ENCODE measurements at places on chromosomes 3 and 15. TPM values are rescaled to one million over a fixed set of nuclear protein-coding genes. Genes with fewer than 3 reads are reported as not detected.

GALNT15 gene
- total RNA-seq, result 2.1 TPM

NAA80 gene
- total RNA-seq, result 12.7 TPM

DNA sequence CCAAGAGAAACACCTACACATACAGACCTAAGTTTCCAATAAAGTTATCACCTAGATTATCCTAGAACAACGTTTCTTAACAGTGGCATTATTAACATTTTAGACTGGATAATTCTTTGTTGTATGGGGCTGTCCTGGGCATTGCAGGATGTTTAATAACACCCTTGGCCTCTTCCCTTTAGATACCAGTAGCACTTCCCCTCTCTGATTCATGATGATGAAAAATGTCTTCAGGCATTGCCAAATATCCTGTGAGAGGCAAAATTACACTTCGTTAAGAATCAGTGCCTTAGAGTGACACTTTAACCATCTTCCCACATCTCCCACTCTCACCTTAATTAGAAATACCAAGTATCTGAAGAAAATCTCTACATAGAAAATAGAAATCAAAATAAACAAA lies 352.6 kb downstream of the CGGBP1 start:
- peak; percentile 10 for DNase-seq

GRCh38 chr3:112685420-112685819 lies 44.5 kb upstream of the CCDC80 start:
- peak; percentile 54 for DNase-seq

GRCh38 chr3:23985747-23986544 lies 40.9 kb downstream of the NR1D2 start:
- DNase-seq, result no peak

GOLGA6B gene
- total RNA-seq, result not detected

OXTR gene
- 18.2 TPM for total RNA-seq

DNA sequence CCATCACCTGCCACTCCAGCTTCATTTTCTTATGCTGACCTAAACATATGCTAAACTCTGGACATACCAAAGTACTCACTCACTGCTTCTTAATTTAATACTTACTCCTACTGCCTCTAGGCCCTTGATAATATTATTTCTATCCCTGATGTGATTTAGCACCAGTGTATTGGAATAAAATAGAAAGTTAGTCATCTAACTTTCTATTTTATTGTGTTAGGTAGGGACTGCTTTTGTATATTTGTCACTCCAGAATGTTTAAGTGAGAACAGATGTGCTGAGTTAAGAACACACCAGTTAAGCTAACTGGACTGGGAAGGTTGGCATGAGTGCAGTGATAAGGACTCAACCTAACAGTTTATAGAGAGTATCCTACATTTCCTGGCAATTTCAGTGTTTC lies 6.5 kb upstream of the CLDN16 start:
- DNase-seq, result no peak

DNA sequence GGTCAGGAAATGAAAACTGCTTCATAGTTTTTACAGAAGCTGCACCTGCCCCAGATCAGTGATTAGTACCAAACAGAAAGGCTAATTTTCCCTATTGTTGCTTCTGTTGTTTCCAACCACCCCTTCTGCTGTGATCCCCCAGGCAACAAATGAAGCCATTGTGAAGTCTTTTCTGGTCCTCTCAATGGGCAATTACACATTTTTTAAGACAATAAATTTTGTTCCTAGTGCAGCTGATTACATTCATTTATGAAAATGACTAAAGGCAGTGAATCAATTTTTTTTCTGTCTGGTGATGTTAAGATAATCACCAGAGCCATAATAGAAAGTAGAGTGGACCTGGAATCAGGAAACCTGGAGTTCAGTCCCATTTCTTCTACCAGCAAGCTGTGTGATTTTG lies 32.7 kb downstream of the GLDN start:
- no peak for DNase-seq

ARHGAP31 gene
- 7.7 TPM for total RNA-seq

CHCHD6 gene
- 23.5 TPM for total RNA-seq

DNA sequence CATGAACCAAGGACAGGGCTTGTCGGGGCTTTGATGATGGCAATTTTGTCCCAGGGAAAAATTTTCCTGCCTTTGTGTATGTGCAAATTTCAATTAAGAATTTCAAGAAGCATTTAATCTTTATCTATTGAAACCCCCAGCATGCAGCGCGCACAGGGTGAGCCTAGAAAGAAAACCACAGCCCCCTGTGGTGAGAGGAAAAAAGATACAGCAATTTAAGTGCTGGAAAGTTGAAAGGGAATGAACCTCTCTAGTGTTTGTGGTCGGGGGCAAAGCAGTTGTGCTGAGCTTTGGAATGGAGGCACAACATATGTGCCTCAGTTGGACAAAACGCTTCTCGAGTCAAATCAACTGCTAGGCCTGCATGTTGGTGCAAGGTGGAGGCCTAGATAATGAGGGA lies 111.8 kb upstream of the C15orf61 start:
- DNase-seq, result no peak

DNA sequence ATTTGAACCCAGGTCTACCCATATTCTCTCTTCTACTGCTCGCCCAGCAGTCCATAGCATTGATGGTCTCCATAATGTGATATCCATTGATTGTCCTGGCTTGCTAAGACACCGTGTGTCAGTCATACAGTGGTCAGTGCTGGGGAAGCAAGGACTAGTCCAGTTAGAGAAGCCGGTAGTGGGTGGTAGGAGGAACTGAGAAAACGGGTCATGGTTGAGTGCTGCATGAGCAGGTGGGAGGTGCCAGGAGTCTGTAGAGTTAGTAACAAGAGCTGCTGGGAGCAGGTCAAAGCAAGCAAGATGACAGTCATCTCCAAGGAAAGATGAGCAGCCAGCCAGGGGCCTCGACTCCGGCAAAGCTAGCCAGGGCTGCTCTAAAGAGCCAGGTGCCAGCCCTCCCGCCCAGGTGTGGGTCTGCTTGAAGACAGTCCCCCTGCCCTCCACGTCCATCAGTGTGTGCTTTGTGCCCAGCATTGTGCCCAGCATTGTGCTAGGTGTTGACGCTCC lies 29.5 kb upstream of the USP3 start:
- no peak for DNase-seq

DNA sequence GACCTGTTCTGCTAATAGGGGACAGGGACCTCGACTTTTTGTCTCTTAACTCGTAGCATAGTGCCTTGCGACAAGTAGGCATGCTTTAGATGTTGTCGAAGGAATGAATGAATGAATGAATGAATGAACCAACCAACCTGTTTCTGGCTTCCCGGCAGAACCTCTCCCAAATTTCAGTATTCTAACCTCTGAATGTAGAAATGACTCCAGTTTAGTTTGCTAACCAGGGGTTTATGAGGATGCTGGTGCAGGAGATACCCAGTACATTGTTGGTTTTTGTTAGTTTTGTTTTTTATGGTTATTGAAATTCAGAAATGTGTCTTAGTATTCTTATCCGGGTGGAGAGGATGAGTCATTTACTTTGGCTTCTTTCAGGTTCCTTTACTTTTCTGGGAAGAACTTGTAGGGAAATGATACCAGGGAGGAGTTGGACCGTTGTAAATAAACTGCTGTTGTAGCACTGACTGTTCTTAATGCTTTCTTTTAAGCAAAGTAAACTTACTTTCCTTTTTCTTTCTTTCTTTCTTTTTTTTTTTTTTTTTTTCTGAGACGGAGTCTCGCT lies 29.6 kb upstream of the EHHADH start:
- DNase-seq, result no peak

DNA sequence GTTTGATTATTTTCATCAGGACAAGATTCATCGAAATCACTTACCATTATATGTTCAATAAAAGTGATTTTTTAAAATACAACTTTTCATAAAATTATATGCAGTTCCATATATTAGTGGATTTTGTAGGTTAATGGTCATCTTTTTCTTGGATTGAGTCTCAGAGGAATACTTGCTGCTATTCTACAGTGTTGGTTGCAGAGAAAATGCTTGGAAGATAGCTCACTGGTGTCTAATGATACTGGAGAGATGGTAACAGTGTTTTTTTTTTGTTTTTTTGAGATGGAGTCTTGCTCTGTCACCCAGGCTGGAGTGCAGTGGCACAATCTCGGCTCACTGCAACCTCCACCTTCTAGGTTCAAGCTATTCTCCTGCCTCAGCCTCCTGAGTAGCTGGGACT lies 143.3 kb downstream of the TCF12 start:
- DNase-seq, result no peak

GRCh38 chr15:91854639-91854990 lies 1.1 kb downstream of the SLCO3A1 start:
- no peak for DNase-seq

- DNase-seq, result peak; percentile 23
These were observed 73.5 kb downstream of the VGLL4 start for GRCh38 chr3:11570251-11570650.

- DNase-seq, result peak; percentile 13
These were observed 2.7 kb downstream of the LIPH start for GRCh38 chr3:185549651-185550111.

DNA sequence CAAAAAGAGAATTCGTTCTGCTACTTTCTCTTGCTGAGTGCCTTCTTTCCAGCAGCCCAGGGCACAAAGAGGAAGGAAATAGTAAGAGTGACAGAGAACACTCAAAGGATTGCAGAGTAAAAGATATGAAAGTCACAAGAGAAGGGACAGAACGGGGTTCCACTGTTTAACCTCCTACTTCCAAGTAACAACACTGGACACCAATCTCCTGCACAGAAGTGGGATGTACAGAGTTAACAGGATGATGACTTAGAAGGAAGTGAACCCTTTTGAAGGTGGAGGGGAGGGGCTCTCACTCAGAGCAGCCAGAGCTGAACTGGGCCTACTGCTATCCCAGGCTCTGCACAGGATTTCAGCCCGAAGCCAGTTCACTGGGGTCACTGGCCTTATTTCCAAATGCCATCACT lies 130.1 kb upstream of the PRICKLE2 start:
- DNase-seq, result peak; percentile 43

ZNF662 gene
- 1.3 TPM for total RNA-seq

DNA sequence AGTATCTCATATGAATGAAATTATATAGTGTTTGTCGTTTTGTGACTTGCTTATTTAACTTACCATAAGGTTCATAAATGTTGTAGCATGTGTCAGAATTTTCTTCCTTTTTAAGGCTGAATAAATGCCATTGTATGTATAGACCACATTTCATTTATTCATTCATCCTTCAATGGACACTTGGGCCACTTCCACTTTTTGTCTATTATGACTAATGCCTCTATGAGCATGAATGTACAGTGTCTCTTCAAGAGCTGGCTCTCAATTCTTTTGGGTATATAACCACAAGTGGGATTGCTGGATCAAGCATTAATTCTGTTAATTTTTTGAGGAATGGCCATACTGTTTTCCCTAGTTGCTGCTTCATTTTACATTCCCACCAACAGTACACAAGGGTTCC lies 156.1 kb downstream of the VPS8 start:
- no peak for DNase-seq

DNA sequence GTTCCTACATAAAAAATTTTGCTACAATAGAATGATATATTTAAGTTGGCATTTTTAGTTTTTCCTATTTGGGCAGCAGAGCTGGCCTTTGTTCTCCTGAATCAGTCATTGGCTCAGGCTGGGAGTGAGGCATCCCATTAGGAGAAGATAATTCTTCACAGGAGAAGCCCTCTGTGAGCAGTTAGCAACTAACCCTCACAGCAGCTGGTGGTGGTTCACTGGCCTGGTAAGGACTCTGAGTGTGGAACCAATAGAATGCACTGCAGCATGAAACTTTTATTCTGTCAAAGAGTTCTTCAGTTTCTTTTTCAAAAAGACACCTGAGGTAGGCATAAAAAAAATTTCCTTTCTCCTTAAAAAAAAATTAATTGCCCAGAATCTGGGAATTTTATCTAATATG lies 562.6 kb downstream of the ZNF385D start:
- DNase-seq, result no peak

PLA2G4E gene
- total RNA-seq, result not detected

DNA sequence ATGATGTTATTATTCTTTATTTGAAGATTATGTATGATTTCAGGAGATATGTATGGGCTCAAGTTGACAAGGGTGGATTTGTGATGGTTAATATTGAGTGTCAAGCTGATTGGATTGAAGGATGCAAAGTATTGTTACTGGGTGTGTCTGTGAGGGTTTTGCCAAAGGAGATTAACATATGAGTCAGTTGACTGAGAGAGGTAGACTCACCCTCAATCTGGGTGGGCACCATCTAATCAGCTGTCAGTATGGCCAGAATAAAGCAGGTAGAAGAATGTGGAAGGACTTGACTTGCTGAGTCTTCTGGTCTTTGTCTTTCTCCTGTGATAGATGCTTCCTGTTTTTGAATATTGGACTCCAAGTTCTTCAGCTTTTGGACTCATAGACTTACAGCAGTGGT lies 973.7 kb downstream of the MCTP2 start:
- no peak for DNase-seq

GRCh38 chr15:80076321-80077318 lies 17.1 kb downstream of the ZFAND6 start:
- no peak for DNase-seq

DNA sequence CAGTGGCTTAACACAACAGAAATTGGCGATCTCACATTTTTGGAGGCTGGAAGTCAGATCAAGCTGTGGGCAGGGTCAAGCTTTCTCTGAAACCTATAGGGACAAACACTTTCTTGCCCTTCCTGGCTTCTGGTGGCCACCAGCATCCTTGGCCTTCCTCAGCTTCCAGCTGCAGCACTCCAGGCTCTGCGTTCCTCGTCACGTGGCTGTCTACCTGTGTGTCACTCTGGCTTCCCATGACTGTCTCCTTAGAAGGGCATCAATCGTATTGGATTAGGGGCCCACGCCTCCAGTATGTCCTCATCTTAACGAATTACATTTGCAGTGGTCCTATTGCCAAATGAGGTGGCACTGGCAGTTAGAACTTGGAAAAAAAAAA lies 25.8 kb downstream of the DNASE1L3 start:
- DNase-seq, result no peak

- no peak for DNase-seq
These were observed 343.9 kb upstream of the THRB start for GRCh38 chr3:24838533-24838932.

DNA sequence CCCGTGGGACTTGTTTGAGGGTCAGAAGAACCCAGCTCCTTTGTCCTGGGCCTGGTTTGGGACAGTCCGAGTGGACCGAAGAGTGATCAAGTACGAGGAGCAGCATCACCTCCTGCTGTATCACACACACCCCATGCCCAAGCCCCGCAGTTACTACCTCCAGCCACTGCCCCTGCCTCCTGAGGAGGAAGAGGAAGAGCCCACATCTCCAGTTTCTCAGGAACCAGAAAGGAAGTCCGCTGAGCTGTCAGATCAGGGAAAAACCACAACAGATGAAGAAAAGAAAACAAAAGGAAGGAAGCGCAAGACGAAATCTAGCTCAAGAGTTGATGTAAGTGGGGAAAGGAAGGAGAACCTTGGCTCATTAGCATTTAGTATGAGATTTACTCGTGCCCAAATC lies 3.3 kb upstream of the P2RY12 start:
- DNase-seq, result no peak

IL17RD gene
- total RNA-seq, result 0.92 TPM

GRCh38 chr3:16896820-16897219 lies 12.1 kb downstream of the PLCL2 start:
- no peak for DNase-seq

All from LHCN-M2 (cell line).